Body of pancreas (tissue), 4 donors: ENCODE measurements at places on chromosomes 3 and 15. TPM values are rescaled to one million over a fixed set of nuclear protein-coding genes. Genes with fewer than 3 reads are reported as not detected.

OGG1 gene
- 18.1 TPM for total RNA-seq

- H3K4me1 ChIP-seq: peaks cover 13% of the 10 kb centered on the region
- no peak overlapping the region for H3K4me3 ChIP-seq
- no peaks in the 10 kb centered on the region for H3K36me3 ChIP-seq
- H3K27ac ChIP-seq: no peak overlapping the region
These were observed 149.6 kb downstream of the MAGI1 start for GRCh38 chr3:65888980-65889706.

DNA sequence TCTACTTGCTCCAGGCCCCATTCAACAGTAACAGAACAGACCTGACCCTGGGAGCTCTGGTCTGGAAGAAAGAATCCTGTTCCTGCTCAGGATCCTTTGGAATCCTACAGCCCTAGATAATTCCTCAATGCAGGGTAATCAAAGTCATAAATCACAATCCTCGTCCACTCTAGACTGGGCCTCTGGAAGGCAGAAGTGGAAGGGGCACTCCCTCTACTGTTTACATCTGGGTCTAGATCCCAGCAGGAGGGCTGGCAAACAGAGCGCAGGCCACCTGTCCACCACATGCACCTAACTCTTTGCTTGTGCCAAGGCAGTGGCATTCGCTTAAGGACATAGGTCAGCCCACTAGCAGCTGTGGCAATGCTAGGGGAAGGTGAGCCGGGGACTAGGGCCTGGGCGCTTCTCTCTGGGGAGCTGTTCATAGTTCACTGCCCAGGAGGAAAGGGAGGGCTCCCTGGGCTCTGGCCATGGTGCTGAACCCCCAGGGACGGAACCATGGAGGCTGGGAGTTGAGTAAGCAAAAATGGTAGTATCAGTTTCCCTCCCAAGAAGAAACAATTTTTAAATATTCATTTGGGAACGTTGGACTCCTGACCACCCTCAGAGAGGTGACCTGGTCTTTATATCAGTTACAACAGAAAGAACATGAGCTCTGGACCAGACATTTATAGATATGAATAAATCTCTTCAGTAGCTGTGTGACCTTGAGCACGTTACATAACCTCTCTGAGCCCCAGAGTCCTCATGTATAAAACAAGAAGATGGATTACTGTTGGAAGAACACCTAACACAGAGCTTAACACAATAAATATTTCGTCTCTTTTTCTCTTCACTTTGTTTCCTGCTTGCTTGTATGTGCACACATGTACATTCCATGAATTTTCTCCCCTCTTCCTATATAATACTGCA is 90.2 kb downstream of the NTRK3 start:
- H3K4me3 ChIP-seq: no peak overlapping the region
- H3K36me3 ChIP-seq: no peaks in the 10 kb centered on the region
- H3K27ac ChIP-seq: no peak overlapping the region
- peak; percentile 6 for DNase-seq
- H3K4me1 ChIP-seq: no peaks in the 10 kb centered on the region

DNA sequence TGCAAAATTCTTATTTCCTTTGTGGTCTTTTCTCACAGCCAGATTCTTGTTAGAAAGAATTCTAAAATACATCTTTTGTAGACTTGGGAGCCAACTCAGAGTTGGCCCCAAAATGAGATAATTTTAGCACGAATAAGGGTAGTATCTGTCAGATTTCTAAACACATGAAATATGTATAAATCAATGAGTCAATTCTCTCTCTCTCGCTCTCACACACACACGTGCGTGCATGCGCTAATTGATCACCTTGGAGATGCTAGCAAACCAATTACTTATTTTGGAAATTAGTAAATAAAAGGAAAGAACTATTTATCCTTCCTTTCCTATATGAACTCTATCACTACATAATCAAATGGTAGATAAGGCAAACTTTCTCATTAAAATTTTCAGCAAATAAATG is 32.9 kb upstream of the PIK3R4 start:
- no peak for DNase-seq
- H3K4me3 ChIP-seq: no peak overlapping the region
- H3K36me3 ChIP-seq: no peaks in the 10 kb centered on the region
- no peak overlapping the region for H3K27ac ChIP-seq

HTR3E gene
- not detected for total RNA-seq

SPESP1 gene
- total RNA-seq: 2.1 TPM

DNA sequence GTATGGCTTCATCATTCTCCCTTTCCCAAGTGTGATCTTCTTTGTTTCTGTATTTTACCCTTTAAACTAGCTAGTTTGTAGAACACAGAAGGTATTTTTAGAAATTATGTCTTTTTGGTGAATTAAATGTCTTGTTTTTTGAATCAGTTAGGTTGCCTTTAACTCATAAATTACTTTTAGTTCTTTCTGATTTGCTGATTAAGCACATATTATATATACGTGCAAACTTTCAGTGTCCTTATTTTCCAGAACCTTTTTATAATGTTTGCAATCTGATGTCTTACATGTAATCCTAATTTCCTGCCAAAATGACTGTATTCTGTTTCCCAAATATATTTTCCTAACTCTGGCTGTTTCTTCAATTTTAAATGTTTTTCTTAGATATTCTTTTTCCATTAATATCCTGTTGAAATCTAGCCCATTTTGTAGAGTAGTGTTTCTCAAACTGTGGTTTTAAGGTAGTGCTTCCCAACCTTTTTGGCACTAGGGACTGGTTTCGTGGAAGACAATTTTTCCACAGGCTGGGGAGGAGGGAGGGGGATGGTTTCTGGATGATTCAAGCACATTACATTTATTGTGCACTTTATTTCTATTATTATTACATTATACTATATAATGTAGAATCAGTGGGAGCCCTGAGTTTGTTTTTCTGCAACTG is 51.8 kb downstream of the CHD2 start:
- peaks cover 60% of the 10 kb centered on the region for H3K36me3 ChIP-seq
- no peak for DNase-seq
- no peak overlapping the region for H3K27ac ChIP-seq
- H3K4me1 ChIP-seq: peaks cover 16% of the 10 kb centered on the region
- H3K4me3 ChIP-seq: no peak overlapping the region
- H3K27me3 ChIP-seq: no peaks in the 10 kb centered on the region

ZBTB47 gene
- total RNA-seq: 19.7 TPM

TM6SF1 gene
- total RNA-seq: 2.3 TPM

- no peak overlapping the region for H3K27ac ChIP-seq
- DNase-seq: no peak
- H3K36me3 ChIP-seq: no peaks in the 10 kb centered on the region
- no peaks in the 10 kb centered on the region for H3K27me3 ChIP-seq
- H3K4me1 ChIP-seq: peaks cover 9% of the 10 kb centered on the region
These were observed 45.9 kb downstream of the HES1 start for GRCh38 chr3:194181612-194182529.

- no peak overlapping the region for H3K27ac ChIP-seq
- H3K4me3 ChIP-seq: no peak overlapping the region
- DNase-seq: no peak
- no peaks in the 10 kb centered on the region for H3K27me3 ChIP-seq
- H3K36me3 ChIP-seq: no peaks in the 10 kb centered on the region
- H3K4me1 ChIP-seq: peaks cover 6% of the 10 kb centered on the region
These were observed 223.0 kb upstream of the DPH6 start for GRCh38 chr15:35768949-35769348.

C3orf22 gene
- not detected for total RNA-seq
